Astrocyte of the cerebellum (primary cell): ENCODE measurements at places on chromosomes 5 and 9.
A peak's percentile ranks its signal among the peaks of the same experiment; 100 is the strongest.

DNA sequence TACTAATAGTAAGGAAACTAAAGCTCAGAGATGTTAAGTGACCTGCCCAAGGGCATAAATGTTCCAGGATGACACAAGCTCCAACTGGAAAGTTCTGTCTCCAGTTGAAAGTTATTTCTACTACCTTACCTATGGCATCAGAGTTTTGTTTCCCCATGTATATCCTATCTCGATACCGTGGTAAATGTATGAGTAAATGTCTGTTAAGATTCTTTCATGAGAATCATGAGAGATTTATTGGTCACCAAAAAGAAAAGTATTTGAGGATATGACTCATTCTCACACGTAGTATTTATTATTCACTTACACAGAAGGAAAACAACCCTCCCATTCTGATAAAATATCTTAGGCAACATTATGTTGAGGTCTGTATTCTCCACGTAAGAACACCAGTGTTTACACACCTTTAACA lies 11.1 kb upstream of the SHOC1 start:
- peak; percentile 19 for DNase-seq

DNA sequence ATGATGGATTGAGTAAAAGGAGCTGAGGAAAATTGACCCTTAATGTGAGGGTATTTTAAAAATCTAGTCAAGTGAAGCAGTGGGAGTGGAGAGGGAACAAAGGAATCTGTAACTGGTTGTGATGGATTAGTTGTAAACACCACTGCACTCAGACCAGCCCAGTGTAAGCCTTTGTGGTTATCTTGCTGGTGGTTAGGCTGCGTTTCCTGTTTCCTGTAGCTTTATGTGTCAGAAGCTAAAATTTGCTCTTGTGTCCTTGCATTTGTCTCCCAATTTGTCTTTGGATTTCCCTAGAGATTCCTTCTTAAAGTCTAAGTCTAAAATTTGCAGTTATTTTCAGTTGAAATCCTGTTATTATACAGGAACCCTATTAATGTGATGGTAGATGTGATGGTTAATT lies 6.3 kb downstream of the IFNA21 start:
- DNase-seq: peak; percentile 16

GRCh38 chr9:33466565-33467495 lies 6.9 kb downstream of the NOL6 start:
- peak; percentile 3 for DNase-seq

- DNase-seq: no peak
These were observed 76.4 kb downstream of the EHMT1 start for GRCh38 chr9:137694962-137695875.

GRCh38 chr9:135701067-135701958 lies 672 bp upstream of the KCNT1 start:
- DNase-seq: no peak

- DNase-seq: no peak
These were observed 71.1 kb upstream of the RETREG1 start for GRCh38 chr5:16687898-16688297.

GRCh38 chr5:80369521-80369920 lies 38.3 kb upstream of the ZFYVE16 start:
- DNase-seq: no peak

DNA sequence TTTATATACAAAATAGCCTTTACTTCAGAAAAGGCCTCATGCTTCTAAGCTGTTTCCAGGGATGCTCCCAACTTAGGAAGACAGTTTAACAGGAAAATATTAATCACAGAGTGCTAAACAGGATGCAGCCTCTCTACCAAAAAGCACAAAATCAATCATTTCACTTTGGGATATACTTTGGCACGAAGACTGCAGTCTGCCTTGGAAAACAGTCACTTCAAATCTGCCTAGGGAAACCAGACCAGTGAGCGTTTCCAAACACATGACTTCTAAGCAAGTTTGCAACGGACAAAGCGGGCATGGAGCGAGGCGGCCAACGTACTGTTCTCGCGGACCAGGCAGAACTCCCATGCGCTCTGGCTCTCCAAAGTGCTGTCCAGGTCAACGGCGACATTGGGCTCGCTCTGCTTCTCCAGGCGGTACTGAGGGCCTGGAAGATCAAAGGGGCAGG lies 201.0 kb downstream of the MAPKAP1 start:
- DNase-seq: no peak

- DNase-seq: no peak
These were observed 71.8 kb downstream of the CAST start for GRCh38 chr5:96733771-96734500.

GRCh38 chr5:16995372-16995771 lies 59.3 kb upstream of the MYO10 start:
- DNase-seq: no peak

DNA sequence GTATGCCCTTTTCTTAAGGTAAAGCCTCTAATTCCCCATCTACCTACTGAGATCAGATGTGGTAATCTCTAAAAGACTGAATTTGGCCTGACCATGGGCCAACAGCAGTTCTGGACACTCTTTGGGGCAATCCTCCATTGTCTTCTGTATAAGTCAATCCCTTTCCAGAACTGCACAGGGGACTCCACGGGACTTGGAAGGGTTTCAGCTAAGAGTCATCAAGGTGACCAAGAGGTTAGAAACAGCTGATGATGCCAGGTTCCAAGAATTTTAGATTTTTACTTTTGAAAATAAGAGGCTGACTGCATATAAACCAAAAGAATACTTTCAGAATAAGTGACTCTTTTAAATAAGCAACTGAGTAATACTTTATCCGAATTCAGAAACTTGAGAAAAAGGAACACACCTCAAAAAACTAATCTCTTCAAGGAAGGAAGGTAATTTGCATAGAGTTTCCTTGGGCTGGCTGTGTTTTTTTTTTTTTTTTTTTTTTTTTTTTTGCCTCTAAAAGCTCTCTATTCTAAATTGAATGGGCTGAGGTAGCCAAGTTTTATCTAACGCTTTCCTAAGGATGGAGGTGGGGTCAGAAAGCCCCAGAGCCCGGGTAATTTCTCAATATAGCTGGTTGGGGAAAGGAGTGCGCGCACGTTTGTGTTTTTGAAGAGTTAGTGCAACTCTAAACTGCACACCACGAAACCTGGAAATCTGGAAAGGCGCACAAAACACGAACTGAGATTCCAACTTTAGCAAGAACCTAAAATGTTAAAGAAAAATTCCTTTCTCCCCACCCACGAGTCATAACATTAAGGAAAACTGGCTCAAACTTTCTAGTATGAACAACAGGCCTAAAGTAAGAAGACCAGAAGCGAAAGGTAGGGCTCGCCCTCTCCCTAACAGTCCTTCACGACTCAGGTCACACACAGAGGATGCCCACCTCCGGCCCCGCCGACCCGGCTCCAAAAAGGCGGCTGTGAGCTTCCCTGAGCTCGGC lies 1.3 kb downstream of the VCP start:
- DNase-seq: peak; percentile 23

DNA sequence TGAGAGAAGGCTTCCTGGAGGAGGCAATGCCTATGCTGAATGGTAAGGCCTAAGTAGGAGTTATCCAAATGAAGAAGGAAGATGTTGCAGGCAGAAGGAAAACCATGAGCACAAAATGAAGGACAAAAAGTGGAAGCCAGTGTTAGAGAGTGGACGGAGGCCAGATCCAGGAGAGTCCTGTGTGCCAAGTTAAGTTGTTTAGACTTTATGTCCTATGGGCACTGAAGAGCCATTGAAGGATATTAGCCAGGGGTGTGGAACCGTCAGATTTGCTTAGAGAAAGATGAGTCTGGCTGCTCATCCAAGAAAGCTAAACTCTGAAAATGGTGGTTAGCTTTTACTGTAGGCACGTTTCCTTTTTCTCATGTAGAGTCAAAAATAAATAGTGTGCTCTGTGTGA lies 254.7 kb downstream of the ADAMTSL1 start:
- DNase-seq: no peak
